ENCODE measurements at places on chromosomes 13 and 19.

DNA sequence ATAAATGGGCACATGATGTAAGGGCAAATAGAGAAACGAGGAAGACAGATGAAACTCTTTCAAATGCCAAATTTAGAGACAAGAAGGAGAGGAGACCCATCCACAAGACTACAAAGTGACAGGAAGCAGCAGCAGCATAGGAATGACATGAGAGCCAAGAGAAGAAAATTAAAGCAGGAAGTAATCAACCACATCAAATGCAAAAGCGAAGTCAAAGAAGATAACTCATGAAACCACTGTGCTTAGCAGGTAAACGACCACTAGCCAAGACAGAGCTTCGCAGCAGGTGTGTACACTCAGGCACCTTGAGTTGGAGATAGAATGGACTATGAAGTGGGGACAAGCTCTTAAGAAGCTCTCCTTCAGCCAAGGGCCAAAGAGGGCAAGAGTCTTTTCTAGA, 64.1 kb downstream of the KLF12 start:
- no peak for DNase-seq

DNA sequence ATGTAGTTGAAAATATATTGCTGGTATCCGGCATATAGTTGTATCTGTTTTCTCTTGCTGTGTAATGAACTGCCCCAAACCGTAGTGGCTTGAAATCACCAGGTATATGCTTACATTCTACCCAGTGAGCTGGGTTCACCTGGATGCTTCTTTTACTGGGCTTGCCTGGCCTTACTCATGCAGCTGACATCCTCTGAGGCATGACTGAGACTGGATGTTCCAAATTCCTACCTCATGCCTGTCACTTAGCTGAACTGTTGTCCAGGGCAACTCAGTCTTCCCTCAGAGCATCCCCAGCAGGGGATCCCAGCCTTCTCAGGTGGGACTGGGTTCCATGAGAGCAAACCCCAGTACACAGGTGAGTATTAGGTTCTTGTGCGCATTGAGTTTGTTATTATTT, 66.8 kb downstream of the IFT88 start:
- no peak for DNase-seq

- DNase-seq: no peak
These were observed 18.5 kb downstream of the ZNF71 start for GRCh38 chr19:56613639-56614038.

- no peak for DNase-seq
These were observed 37.9 kb upstream of the SEMA6B start for GRCh38 chr19:4597278-4597974.

DNA sequence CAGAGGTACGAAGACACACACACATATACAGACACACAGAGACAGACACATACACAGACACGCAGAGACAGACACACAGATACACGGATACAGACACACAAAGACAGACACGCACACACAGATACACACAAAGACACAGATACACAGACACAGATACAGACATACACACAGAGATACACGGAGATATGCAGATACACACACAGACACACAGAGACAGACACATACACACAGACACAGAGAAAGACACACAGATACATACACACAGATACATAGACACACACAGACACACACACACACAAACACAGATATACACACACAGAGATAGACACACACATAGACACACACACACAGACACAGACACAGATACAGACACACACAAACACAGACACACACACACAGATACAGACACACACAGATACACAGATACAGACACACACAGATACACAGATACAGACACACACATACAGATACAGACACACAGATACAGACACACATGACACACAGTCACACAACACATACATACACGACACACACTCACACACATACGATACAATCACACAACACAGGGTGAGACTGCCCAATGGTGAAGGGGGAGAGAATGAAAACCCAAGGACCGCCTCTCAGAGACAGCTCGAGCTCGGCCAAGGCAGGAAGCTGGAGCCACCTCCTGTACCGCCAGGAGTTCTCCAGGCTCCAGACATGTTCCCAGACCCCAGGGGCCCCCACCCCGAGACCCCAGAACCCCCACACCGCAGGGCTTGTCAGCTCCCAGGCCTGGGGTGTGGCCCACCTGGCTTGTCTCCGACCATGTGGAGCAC, 8.8 kb upstream of the CCER2 start:
- no peak for DNase-seq

DNA sequence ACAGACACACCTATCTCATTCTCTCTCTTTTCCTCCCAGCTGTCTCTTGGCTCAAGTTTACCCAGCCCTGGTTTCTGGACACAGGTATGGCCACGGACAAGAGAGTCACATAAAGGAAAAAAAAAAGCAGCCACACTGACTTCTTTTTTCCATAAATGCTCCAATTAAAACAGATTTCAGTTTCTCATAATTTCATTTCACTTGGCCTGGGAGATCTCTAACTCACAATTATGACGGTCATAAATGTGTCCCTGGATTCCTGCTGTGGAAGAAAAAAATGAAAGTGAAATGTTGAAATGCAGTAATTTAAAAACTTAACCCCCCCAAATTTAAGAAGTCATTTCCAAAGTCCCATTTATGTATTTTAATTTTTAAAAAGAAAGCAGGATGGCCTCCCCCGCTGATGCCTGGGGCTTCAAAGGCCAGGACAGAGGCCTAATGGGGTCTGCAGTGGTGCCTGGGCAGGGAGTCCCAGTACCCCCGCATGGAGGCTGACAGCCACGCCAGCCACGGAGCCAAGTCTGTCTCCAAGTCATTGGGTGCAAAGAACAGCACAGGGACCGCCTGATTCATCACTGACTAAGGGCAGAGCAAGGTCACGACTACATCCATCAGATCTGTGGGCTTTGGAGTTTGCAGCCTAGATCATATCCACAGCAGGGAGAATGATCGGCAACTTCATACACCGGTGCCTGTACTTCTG, 79.7 kb downstream of the TSHZ3 start:
- DNase-seq: no peak

DNA sequence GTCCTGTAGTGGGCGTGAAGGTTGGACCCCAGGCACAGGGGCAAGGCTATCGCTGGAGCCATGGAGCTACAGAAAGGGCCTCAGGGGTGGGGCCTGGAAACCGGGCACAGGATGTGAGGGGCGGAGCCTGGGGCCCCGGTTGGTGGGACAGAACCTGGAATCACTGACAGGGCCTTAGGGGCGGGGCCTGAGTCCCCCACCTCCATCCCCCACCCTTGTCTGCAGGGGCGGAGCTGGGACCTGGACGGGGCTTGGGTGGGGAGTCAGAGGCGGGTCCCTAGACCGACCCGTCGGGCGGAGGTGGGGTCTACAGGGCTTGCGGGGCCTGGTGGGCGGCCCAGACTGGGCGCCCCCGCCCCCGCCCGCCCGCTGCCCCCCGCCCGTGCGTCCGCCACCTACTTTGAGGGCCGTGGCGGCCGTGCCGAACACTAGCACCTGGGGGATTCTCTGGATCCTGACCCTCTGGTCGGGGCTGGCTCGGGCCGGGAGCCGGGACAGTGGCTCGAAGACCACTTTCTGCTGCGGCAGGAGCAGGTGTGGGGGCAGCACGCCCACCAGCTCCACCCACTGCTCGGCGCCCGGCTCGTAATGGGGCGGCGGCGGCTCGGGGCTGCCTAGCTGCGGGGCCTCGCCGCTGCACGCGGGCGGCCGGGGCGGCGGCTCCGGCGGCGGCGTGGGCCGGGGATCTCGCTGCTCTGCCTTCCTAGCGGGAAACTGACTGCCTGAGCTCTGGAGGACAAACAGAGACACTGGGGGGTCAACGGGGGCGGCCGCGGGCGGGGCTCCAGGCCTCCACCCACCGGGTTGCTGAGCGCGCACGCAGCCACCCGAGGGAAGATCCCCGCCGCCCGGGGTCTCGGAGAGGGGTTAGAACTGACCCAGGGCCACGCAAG, 26.3 kb downstream of the DCAF15 start:
- no peak for DNase-seq

- DNase-seq: no peak
These were observed 23.5 kb downstream of the FLT1 start for GRCh38 chr13:28471421-28471820.

DNA sequence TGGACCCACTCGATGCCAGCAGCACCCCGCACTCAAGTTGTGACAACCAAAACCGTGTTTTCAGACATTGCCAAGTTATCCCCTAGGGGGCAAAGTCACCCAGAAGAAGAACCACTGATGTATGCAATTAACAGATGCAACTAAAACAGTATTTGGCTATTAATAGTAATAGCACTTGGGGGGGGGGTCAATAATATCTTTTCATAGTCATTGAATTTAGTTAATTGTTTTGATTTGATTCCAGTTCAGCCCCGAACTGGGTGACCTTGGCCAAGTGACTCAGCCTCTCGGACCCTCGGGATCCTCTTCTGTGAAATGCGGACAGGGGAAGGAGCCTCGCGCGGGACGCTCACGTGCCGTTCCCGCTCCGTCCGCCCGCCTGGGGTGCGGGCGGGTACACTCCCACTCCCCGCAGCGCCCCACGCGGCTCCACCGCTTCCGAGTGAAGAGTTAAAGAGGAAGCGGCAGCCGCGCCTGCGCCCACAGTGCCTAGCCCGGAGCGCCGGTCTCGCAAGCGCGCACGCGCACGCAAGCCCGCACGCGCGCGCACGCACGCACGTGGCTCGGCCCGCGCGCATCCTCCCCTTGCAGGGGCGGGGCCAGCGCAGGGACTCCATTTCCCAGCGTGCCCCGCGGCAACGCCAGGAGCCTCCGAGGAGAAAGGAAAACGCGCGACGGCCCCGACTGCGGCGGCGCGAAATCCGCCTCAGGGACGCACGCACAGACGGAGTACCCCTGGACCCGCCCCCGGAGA, 435 bp upstream of the DAZAP1 start:
- peak; percentile 97 for DNase-seq

- peak; percentile 6 for DNase-seq
These were observed 442 bp upstream of the FGF14 start for GRCh38 chr13:102402290-102402689.

DNA sequence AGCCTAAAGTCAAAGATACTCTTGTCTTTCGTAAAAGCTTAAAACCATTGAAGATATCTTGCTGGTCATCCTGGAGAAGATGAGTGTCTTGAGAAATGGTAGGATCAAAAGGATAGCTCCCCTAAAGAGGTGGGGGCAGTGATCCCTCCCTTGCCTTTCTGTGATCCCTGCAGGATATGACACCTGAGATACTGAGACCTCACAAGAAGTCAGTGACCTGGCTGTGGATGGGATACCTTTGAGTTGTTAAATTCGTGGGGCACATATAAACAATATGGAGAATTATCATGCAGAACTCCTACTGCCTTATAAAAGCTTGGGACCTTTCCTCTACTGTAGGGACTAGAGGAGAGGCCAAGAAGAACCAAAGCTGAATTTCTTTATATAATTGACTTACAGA, 21.4 kb downstream of the STOML3 start:
- DNase-seq: no peak

DNA sequence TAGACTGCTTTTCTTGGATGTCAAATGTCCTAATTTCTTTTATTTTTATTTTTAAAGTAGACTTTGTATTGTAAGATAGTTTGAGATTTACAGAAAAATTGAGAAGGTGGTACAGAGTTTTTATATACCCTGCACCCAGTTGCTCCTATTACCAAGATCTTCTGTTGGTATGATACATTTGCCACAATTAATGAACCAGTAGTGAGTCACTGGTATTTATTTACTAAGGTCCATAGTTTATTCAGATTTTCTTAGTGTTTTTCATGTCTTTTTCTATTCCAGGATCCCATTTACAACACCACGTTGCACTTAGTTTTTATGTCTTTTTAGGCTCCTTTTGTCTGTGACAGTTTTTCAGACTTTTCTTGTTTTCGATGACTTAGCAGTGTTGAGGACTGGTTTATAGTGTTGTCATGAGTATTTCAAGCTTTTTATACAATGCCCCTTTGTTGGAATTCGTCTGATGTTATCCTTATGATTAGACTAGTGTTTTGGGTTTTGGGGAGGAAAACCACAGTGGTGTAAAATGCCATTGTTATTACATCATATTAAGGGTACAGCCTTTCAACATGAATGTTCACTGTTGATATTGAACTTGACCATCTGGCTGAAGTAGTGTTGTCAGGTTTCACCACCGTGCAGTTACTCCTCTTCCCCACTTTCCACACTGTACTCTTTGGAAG, 35.9 kb downstream of the COG3 start:
- DNase-seq: peak; percentile 94

- DNase-seq: no peak
These were observed 59.9 kb downstream of the LATS2 start for GRCh38 chr13:21001471-21001870.

GRCh38 chr19:5696196-5697021, 6.3 kb downstream of the RPL36 start:
- no peak for DNase-seq

- DNase-seq: no peak
These were observed 323.0 kb downstream of the NDFIP2 start for GRCh38 chr13:79803989-79804388.

Measured in M059J (cell line).